Astrocyte (in vitro differentiated cells and primary cell): ENCODE measurements at places on chromosomes 2 and 18.

DNA sequence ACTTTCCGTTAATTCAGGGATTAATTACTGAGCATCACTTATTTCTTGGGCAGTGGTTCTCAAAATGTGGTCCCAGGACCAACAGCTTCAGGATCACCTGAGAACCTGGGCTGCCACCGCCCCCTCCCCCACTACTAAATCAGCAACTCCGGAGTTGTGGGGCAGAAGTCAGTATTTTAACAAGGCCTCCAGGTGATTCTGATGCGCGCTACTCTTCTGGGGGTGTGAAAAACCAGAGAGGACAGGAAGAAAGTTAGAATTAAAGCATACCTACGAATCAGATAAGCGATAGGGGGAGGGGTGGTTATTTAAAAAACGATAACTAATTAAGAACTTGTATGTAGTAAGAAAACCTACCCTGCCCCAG, 319 bp downstream of the ZSCAN30 start:
- DNase-seq = no peak

DNA sequence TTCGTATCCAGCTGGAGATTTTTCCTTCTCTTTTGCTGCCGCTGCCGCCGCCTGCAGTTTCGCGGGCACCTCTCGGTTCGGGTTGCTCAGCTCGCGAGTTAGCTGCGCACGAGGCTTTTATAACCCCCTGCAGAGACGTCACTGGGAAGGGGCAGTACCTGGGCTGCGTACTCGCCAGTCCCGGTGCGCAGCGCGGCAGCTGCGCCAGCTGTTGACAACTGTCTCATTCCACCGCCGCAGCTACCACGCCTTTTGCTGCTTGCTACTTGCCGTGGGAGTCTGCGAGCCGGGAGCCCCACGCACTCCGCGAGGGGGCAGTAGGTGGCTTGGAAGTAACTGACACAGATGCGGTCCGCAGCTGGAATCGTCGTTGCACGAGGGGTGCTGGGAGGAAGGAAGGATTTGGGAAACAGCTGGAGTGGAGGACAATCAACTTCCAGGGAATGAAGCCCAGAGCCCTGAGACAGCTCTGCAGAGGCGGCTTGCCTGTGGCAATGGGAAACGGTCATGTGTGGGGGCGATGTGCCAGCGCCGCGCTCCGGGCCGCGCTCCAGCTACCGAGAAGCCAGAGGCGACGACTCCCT, at the start of gene TACR1:
TSS of gene TACR1 (minus strand) at position 93 of the 584 bp plus-strand sequence. CDS start 586 bp downstream, outside the sequence.
- DNase-seq = peak; percentile 47

- DNase-seq = peak; percentile 90
These were observed 10.4 kb upstream of the MAP3K2 start for GRCh38 chr2:127398239-127398590.

DNA sequence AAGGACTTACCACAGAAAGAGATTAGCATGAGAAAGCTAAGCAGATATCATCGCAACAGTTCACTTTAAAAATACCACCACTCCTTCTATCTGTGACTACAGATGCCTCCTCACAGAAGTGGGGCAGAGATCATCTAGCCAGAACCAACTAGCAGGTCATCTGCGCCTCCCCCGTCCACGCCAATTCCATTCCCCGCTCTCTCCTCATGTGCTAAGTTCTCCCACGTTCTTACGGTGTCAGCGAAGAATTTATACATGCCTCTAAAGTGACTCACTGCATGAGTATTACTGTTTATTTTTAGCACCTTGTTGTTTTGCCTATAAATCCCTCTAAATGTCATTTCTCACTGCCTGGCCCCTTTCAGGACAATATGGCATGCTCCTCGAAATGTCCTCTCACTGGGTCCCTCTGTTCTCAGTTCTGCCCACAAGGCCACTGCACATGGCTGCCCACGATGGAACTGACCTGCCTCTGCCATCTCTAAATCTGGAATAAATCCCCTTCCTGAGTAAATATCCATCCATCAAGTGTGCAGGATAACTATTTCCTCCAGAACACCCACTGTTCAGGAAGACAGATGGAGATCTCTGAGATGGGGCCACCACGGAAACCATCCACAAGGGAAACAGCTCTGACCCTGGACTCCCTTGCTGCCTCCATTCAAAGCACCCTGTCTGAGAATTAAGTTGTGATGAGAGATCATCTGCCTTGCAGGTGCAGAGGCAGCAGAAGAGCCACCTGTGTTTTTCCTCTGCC, 137.7 kb downstream of the IRS1 start:
- DNase-seq = peak; percentile 99

- peak; percentile 32 for DNase-seq
These were observed 105.8 kb upstream of the PID1 start for GRCh38 chr2:229376866-229377265.

DNA sequence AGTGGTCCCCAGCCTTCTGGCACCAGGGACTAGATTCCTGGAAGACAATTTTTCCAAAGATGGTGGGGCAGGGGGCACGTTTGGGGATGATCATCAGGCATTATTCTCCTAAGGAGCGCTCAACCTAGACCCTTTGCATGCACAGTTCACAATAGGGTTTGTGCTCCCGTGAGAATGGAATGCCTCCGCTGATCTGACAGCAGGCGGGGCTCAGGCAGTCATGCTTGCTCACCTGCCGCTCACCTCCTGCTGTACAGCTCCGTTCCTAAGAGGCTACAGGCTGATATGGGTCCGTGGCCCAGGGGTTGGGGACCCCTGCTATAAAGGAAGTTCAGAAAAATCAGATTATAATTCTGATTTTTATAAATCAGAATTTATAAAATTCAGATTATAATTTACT, 22.3 kb upstream of the TYMS start:
- no peak for DNase-seq

GRCh38 chr2:237074211-237074993, 11.3 kb upstream of the COPS8 start:
- peak; percentile 29 for DNase-seq

DNA sequence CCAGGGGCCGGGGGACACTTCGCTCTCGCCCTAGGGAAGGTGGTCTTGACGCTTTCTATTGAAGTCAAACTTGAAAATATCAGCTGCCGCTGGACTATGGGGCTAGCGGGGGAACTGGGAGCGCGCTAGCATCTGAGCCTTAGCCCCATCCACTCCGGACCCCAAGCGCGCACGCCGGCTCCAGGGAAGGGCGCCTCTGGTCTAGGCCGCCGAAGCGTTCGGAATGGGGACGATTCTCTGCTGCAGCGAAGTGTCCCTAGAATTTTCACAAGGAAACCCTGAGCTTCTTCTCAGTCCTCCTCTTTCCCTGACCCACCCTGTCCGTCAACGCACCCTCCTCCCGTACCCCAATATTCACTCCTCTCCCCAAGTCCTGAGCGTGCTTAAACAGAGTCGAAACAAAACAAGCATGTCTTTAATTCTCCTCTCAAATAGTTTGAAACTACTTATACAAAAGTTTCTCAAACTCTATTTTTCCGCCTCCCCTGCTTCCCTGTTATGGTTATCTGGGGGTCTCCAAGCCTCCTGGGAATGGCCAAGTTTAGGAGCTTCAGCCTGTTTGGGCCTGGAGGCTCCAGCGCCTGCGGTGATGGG, 5.0 kb downstream of the RAX start:
- no peak for DNase-seq

DNA sequence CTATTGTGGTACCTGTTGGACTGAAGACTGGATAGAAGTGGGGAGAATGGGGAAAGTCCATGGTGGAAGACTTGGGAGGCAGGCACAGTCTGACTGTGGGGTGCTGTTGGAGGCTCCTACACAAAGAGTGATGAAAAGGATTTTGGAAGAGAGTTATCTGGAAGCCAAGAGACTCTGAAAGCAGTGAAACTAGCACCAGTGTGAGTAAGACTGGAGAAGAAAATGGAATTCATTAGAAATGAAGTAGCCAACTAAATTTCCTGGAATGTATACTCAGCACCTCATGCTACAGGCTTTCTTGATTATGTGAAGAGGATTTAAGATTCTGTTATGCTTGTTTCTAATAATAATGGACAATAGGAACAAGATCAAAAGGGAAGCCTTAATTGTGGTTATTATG, 27.7 kb downstream of the ELP2 start:
- peak; percentile 61 for DNase-seq

- peak; percentile 97 for DNase-seq
These were observed 82.0 kb upstream of the RANBP2 start for GRCh38 chr2:108637304-108637669.

DNA sequence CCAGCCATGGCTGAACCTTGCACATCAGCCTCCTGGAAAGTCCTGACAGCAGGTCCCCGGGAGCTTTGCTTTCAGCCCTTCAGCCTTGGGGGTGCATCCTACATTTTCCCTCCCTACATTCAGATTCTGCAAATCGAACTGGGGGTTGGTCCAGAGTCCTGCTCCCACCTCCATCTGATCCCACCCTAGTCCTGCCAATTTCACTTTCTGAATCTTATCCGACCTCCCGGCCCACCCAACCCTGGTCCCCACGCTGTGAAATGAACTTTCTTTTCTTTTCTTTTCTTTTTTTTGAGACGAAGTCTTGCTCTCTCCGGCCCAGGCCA, 47.8 kb upstream of the ODC1 start:
- no peak for DNase-seq

DNA sequence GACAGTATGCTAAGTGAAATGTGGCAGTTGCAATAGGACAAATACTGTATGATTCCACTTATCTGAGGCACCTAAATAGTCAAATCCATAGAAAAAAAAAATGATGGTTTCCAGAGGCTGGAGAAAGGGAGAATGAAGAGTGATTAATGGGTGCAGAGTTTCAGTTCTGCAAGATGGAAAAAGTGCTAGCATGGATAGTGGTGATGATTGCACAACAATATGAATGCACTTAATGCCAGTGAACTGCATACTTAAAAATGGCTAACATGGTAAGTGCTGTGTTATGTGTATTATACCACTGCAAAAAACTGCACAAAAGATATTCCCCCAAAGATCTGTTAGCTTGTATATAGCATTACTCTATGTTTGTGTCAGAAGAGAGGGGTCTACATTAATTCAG, 185.4 kb downstream of the INHBB start:
- DNase-seq = no peak

DNA sequence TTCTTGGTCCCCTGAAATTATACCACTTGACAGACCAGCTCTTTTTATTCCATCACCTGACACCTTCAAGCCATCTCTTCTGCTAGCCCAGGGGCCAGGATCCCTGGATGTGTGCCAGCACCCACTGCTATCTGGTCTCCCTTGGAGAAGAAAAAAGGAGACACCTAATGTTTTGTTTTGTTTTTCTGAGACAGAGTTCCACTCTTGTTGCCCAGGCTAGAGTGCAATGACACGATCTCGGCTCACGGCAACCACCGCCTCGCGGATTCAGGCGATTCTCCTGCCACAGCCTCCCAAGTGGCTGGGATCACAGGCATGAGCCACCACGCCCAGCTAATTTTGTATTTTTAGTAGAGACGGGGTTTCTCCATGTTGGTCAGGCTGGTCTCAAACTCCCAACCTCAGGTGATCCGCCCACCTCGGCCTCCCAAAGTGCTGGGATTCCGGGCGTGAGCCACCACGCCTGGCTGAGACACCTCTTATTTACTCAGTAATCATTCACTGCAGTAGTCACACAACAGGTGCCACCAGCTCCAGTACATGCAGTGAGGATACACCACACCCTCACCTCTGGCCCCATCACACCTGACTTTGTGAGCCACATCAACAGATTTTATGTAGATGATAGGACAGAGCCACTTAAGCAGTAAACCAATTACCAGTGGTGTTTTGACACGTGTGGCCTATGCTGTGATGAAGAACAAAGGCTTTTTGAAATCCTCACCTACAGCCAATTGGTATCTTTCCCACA, 42.8 kb upstream of the PCBP1 start:
- DNase-seq = no peak

DNA sequence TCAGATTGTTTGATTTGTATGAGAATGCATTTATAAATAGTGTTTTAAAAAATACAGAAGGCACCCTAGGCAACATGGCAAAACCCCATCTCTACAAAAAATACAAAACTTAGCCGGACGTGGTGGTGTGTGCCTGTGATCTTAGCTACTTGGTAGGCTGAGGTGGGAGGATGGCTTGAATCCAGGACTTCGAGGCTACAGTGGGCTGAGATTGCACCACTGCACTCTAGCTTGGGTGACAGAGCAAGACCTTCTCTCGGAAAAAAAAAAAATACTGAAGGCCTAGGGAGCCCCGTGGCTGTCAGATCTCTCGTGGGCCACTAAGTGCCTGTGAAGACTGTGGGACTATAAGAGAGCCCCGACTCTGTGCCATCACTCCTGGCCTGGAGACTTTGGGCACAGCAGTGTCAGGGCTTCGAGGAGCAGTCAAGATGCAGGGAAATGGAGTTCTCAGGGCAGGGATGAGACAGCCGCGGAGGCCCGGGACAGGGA, 40.5 kb downstream of the MYO7B start:
- no peak for DNase-seq

DNA sequence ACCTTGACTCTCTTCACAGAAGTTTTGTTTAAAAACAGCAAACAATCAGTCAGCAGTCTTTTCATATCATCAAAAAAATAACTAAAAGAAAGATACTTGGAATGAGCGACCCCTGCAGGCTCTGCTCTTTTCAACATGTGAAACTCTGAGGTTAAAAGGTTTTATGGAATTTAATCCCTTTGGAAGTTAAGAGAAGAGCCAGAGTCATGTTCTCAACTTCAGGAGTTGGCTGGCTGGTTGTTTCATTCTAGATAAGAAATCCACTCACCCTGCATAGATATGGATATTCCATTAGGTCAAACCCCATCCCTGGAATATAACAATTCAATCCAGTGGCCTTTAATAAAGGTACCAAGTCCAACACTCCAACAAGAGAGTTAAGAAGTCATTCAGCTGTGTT, 115.6 kb upstream of the RMDN2 start:
- no peak for DNase-seq

GRCh38 chr18:42155024-42155423, 200.0 kb downstream of the PIK3C3 start:
- DNase-seq = no peak

DNA sequence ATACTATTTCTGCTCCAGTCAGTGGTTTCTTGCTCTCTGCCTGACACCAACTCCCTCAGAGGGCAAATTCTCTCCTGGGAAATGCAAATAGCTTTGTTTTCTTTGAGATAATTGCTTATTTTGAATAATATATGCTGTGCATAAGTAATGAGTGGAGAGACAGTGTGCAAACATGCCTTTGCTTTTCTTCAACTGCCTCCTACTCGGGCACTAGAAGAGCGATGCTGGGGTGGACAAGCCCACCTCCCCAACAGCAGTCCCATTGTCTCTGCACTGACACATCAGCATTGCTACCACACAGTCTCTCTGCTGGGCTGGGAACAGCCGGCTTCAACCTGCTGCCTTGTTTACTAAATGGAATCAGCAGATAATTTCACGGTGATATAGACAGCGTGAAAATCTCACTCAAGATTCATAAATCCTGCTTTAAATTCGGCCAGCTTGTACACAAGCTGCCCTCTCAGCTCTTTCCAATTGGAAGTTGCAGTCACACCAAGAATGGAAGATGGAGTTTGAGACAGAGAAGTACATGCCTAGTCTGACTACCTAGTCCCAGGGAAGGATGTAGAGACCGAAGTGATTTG, 694.5 kb downstream of the TDRD15 start:
- no peak for DNase-seq
